Ecto neural progenitor cell (in vitro differentiated cells): ENCODE measurements at places on chromosomes 5 and 9.
A peak's percentile ranks its signal among the peaks of the same experiment; 100 is the strongest.

DNA sequence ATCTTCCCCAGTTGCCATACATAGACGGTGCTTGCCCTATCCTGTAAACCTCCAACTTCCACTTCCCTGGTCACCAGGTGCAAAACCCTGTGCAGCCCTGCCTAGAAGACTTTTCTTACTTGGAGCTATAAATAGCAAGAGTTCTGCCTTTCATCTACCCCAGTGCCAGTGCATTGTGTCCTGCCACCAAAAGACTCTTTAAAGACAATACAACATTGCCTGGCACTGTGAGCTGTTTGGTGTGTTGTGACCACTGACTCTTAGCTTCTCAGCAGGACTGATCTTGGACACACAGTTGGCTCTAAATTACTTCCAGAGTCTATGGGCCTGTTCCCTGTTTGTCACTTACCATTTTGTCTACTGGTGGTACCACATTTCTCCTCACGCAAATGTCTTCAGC, 608.1 kb downstream of the CDH9 start:
- no peak for DNase-seq

- no peak for DNase-seq
Observed at GRCh38 chr5:34452170-34452828, 203.8 kb upstream of the RAI14 start.

DNA sequence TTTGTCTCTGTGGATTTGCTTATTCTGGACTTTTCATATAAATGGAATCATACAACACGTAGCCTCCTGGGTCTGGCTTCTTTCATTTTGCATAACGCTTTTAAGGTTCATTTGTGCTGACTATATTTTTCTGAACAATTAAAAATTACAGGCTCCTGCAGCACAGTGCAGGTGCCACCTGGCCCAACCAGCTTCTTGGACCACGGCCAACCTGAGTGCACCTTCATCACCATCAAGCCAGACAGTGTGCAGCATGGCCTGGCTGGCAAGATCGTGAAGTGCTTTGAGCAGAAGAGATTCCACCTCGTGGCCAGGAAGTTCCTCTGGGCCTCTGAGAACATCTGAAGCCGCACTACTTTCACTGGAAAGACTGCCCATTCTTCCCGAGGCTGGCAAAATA, 53.5 kb upstream of the COL15A1 start:
- no peak for DNase-seq

- DNase-seq = peak; percentile 70
Observed at GRCh38 chr5:55821731-55822512, 29.2 kb upstream of the IL31RA start.

- no peak for DNase-seq
Observed at GRCh38 chr9:91379426-91379825, 17.7 kb upstream of the AUH start.

DNA sequence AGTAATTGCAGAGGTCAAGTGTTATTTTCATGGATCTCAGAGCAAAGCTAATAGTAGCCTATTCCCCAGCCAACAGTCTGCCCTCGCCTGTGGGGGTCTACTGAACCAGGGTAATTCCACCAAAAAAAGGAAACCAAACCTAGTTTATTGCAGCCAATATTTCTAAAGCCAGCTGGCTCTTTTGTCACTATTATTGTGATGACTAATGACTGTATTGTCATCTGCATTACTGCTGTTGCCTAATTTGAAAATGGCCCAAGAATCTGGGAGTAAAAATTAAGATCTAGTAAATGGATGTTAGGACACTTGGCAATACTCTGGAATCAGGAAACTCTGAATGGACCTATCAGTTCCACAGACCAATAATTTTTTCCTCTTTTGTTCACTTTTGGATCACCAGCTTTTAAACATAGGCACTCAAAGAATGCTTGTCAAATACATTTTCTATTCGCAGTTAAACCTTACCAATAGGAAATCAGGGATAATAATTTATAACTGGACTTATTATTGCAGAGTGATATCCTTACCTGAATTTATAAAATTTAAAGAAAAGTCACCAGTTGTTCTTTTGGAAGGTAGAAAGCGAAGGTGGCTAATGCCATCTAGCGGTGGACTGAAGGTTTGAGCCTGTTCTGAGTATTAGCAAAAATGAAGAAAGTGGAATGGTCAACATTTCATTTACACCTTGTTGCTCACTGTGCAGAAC, 69.2 kb downstream of the SYK start:
- no peak for DNase-seq

DNA sequence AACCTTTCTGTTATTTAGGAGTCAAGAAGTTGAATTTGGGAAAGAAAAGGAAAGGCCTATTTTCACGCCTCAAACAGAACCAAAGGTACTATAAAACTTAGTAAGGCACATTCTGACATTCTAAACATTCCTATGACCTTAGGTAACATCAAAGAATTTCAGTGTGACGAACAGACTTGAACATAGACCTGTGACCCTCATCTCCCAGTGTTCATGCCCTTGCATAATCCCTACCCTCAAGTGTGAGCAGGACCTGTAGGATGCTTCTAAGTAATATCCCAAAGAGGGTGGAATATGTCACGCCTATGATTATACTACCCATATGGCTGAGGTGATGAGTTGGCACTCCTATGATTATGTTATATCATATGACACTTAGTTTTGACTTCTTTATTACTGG, 540.9 kb downstream of the KIF4B start:
- DNase-seq = no peak

- no peak for DNase-seq
Observed at GRCh38 chr5:131495536-131496399, 139.3 kb downstream of the RAPGEF6 start.

DNA sequence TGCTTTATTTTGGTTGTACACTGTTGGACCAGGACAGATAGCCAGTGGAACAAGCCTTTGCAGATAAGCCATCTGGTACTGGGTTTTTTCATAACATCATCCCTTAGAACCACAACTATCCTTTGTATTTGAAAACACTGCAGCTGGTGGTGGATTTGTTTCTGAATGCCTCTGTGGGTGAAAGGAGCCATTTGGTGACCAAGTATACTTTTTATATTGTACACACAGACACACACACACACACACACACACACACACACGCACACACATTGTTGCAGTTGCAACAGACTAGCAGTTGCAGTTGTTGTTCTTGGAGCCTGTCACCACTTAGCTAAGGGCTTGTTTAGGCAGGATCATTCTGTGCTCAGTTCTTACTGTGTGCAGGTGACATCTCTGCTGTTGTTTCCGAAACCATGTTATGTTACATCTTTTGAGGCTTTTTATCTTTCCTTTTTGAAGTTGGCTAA, 22.9 kb upstream of the CAVIN4 start:
- no peak for DNase-seq

DNA sequence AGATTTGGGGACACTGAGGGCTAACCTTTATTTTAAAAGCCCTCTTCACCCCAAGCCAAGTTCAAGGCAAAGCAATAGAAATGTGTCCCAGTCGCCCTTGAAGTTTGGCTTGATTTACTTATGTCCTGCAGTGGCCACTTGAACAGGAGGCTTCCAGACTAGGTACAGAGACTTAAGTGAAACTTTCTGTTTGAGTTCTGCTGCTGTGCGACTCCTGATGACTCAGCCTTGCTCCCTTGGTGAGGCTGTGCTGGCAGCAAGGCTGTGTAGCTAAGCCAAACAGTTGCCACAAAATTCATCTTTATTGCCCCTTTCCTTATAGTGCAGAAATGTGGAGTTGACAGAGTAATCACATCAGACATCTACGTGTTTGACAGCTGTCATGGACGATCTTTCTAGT, 68.8 kb upstream of the NTRK2 start:
- no peak for DNase-seq

DNA sequence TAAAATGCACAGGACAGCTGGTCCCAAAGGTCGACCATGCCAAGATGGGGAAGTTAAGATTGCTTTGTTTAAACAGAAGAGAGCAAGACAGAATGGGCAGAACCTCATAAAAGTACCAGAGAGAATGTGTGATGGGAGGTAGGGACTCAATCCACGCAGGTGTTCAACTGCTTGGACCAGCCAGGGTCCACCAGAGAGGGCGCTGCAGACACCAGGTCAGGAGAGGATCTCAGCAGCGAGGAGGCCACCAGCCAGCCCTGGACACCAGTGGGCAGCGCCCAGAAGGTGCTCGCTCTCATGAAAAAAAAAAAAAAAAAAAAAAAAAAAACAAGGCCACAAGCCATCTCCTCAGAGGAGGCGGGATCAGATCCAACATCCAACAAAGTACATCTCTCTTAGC, 81.8 kb downstream of the SHC3 start:
- no peak for DNase-seq

GRCh38 chr5:7872517-7873130, 3.7 kb downstream of the MTRR start:
- DNase-seq = no peak

- no peak for DNase-seq
Observed at GRCh38 chr9:86695910-86696424, 251.3 kb downstream of the GAS1 start.

DNA sequence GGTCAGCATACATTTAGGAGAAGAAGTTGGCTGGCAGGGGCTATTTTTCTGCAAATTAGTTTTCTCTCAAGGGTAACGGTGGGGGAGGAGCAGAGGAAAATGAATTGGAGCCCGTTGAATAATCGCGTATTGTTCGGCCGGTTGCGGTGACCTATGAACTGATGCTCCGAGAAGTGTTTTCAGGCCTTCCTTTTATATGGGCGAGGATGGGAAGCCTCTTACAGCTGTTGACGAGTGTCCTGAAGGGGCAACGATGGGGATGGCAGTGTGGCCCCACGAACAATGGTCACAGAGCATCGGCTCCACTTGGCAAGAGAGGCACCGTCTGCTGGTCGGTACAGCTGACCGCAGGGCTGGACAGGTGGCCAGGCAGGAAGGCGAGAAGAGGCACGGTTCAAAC, 400.7 kb downstream of the ZSWIM6 start:
- no peak for DNase-seq

- no peak for DNase-seq
Observed at GRCh38 chr5:137714946-137715345, 20.9 kb downstream of the KLHL3 start.

- no peak for DNase-seq
Observed at GRCh38 chr9:10706788-10707187, 94.0 kb upstream of the PTPRD start.

DNA sequence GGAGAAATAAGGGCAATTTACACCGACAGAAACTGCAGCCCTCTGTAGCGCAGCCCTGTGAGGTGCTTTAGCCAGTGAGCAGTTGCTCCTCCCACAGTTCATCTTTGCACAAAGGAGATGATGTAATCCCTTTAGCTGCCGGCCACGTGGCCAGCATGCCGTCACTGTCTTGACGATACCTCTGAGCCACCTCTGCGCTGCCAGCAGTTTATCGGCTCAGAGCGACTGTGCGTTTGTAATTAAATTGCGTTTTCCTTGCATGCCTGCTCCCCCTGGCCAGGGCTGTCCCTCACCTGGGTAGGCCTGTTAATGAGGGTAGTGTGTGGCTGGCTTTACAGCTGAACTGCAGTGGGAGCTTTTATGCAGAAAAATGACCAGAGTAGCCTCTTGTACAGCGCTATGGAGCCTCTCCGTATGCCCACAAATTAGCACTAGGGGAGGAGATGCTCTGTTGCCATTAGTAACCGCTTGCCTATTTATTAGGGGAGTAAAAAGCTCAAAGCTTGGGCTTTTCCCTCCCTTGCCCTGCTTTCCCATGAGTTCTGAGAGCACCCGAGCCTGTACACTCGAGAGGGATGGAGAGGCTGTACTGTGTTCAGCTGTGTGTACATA, 107.0 kb downstream of the TRIO start:
- peak; percentile 68 for DNase-seq

- DNase-seq = no peak
Observed at GRCh38 chr5:147601652-147602051, 91.8 kb upstream of the DPYSL3 start.

- DNase-seq = no peak
Observed at GRCh38 chr5:112308608-112309007, 110.5 kb downstream of the EPB41L4A start.

GRCh38 chr5:77143998-77144836, 57.1 kb upstream of the ZBED3 start:
- DNase-seq = peak; percentile 65

DNA sequence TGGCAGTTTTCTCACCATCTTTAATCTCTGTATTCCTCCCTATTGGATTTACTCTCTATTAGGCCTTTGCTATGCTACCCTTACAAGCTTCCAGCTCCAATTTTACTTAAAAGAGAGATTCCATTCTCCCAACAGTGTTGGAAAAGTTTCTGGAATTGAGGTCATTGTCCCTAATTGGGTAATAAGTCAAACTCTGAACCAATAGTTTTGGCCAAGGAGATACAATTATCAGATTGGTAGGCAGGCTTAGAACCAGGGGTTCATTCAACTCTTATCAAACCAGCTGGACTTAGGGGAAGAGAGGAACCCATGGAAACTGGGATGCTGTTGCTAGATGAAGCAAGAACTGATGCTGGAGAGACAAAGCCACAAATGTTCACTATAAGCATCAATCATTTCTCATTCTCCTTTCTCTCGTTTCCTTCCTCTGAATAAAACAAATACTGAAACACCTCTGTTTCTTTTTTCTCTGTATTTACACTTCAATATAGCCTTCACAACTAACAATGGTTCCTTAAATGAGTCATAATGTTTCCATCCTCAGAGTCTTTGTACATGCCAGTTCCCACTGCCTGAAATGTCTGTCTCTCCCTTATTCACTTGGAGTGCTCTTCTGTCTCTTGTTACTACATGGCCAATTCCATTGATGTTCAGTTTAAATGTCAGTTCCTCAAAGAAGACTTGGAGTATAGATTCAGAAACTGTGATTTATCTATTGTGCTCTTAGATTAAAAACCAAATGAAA, 587.3 kb downstream of the GABRG2 start:
- no peak for DNase-seq

DNA sequence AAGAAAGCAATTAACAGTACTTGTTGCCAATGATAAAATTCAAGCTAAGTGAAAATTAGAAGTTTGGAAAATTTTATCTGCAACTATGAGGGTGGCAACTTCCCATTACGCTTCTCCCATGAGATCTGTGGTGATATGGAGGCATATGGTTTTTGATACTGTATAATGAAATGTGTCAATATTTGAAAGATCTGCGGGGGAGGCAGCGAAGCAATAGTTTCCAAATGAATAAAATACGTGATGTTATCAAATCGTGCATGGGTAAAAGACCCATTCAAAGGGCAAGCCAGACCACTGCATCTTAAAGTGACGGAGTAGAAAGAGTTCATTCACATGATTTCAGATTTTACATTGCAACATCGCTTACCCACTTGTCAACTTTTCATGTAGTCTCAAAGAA, 20.9 kb upstream of the BOD1 start:
- no peak for DNase-seq

GRCh38 chr9:22374051-22374450, 72.6 kb upstream of the DMRTA1 start:
- peak; percentile 51 for DNase-seq

- DNase-seq = no peak
Observed at GRCh38 chr5:128572930-128573319, 34.9 kb upstream of the FBN2 start.
